ENCODE measurements at places on chromosomes 5 and 9. TPM values are rescaled to one million over a fixed set of nuclear protein-coding genes. Genes with fewer than 3 reads are reported as not detected.

DNA sequence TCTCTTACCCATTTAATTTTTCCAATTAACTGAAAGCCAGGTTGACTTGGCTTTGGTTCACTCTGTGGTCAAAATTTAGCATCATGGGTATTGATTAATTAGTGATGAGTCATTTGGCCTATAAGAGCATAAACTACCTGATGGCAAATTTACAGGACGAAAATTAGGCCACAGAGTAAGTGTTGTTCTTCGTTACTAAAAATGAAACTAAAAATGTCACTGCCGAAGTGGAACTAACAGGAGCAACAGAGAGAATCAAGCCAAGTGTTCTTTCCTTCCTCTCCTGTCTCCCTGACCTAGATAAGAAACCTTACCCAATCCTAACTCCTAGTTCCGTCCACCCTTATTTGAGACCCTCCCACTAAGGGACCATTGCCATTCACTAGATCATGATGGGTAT lies 176.9 kb downstream of the RAB3C start:
- DNase-seq = no peak

- no peak for DNase-seq
Observed at GRCh38 chr9:117763314-117763713, 59.1 kb downstream of the TLR4 start.

LRRTM2 gene
- polyA plus RNA-seq = 0.33 TPM

DNA sequence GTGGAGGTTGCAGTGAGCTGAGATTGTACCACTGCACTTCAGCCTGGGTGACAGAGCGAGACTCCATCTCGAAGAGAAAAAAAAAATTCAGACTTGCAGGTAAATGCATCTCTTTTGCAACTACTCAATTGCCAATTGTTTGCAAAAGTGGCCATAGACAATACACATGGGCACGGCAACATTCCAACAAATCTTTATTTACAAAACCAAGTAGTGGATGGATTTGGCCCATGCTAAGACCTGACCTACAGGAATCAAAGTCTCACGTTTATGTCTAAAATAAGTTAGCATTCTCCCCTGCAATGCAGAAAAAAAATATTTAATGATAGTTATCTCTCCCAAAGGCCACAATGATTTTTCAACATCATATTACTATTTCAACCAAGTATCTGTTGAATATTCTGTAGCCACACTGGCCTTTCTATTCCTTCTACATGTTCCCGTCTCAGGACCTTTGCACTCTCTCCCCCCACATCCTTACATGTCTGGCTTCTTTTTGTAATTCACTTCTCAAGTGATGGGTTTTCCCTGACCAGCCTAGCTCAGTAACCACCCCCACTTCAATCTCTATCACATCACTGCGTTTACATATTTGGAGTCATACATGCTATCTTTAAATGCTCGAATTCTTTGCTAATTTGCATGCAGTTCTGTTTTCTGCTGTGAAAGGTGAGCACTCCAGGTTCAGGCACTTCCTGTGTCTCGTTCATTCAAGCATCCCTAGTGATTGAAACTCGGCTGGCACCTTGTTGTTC lies 54.2 kb downstream of the FNBP1 start:
- no peak for DNase-seq

- DNase-seq = no peak
Observed at GRCh38 chr5:67149951-67150523, 46.6 kb downstream of the CD180 start.

LCNL1 gene
- polyA plus RNA-seq = 1.4 TPM

- no peak for DNase-seq
Observed at GRCh38 chr9:79604921-79605562, 33.3 kb downstream of the TLE4 start.

OLFML2A gene
- polyA plus RNA-seq = 22.3 TPM

DNA sequence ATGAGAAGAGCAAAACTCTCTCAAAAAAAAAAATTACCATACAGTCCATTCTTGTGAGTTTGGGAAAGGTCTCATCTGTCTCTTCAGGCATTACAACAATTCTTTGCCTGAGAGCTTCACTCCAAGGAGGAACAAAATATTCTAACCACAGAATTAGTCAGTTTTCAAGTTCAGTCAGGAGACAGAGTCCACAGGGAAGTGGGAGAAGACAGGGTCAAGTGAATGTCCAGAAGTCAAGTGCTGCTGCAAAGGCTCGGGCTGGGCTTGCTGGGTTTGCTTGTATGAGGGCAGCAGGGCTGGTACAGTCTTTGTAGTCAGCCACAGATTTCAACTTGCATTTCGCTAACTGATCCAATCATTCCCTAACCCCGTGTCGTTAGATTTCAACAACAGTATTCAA lies 17.6 kb upstream of the HEXB start:
- DNase-seq = peak; percentile 80

TBCA gene
- polyA plus RNA-seq = 237 TPM

GRCh38 chr9:34961574-34962490 lies 3.7 kb downstream of the PHF24 start:
- DNase-seq = peak; percentile 16

DNA sequence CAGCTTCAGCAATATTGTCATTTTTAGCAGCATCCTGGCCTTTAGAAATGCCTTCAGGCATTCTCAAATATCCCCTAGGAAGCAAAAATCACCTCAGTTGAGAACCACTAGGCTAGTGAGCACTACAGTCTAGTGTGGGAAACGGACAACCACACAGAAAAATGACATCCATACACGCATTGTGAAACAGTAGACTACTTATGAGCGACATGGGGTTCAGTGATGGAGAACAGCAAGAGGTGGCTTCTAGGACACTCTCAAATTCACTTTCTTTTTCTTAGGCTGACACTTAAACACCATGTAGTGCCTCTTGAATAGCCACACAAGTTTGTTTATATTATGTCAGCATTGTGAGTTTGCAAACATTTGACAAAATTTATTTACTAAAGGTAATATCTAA lies 203.0 kb downstream of the KDM4C start:
- no peak for DNase-seq

DNA sequence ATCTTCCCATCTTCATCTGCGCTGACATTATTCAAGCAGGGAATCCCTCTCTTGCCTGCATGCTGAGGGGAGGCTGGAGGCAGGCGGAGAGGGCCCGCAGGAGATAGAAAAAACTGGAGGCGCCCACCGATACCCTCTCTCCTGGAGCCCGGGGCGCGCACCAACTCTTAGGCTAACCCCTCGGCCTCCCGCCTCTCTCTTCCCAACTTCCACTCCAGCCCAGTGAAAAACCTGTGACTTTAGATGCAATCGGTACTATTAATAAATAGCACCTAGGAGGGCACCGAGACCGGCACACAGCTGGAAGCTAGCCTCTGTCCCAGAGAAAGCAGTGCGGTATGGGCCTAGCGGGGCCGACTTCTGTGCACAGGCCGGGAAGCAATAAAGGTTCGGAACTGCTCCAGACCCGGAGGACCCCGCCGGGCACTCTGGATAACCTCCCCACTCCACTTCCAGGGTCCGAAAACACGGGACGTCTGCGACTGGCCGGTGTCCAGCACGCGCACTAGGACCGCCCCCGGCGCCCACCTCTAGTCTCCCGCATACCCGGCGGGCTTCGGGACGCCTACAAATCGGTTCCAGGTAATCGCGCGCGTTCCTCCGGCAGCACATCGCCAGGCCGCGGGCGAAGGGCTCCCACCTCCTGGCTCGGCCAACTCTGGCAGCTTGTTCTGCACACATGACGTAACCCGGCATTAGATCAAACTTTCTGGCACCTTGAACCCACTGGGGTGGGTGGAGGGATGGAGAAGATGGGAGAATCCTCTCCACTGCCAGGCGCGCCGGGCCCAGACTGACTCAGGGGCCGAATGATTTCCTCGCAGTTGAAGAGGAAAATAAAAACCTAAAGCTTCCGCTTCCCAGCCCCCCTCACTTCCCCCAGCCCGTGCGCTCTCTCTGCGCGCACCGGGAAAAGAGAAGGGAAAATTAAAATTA lies 1.4 kb downstream of the EFNA5 start:
- DNase-seq = peak; percentile 45

DNA sequence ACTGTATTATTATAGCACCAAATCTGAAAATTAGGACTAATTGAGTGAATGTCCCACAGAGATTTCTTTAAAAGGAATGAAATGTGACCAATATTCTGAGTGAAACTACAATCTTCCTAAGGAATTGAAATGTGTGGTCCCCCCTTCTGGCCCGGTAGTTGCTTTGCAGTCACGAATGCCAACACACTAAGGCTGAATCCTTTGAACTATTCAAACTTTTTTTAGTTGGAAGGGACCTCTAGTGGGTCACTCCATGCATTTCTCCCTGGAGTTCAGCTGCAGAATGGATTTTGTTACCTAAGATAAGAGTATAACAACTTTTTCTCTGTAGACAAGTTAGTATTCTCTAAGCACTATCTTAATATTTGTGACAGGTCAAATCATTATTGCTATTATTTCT lies 2.8 kb downstream of the CDH6 start:
- peak; percentile 2 for DNase-seq

DNA sequence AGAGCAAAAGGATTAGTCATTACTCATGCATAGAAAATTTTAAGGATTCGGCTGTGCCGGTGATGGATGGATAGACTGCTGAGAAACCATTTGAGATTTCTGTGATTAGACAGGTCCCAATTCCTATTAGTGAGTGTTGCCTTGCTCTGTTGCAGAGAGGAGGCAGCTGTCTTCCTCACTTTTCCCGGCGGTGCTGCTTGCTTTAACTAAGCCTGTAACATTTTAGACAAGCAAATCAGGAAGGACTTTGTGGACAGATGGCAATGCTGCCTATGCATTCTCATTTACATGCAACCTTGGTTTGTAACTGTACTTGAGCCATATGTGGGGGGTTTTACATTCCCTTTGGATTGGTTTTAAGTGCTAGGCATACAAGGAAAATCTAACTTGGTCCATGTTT lies 1176.3 kb downstream of the CDH18 start:
- no peak for DNase-seq

DNA sequence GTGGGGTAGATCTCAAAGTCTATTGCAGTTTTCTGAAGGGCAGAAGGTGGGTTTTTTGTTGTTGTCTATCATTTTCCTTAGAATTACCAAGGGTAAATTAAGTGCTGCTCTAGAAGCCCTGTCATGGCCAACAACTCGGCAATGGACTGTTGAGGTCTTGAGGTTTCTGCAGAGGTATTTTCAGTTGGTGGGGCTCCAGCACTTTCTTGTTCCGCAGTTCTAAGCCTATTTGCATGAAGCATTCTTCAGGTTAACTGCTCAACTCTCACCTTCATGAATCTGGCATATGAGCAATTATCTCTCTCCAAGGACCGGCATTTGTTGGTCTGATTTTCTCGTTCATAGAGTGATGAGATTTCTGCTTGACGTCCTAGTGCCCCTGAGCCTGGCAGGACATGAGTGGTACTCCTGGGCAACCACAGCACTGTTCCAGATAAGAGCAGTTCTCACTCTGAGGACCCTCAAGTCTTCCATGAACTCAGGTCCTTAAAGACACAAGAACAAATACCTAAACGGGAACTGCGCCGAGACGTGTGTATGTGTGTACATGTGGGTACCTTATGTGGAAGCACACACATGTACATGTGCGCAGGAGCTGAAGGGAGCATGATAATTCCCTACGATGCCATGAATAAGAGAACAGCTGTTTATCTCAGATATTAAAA lies 544.5 kb downstream of the CSNK1G3 start:
- DNase-seq = no peak

NR2F1-AS1 gene
- 29.6 TPM for polyA plus RNA-seq

DNA sequence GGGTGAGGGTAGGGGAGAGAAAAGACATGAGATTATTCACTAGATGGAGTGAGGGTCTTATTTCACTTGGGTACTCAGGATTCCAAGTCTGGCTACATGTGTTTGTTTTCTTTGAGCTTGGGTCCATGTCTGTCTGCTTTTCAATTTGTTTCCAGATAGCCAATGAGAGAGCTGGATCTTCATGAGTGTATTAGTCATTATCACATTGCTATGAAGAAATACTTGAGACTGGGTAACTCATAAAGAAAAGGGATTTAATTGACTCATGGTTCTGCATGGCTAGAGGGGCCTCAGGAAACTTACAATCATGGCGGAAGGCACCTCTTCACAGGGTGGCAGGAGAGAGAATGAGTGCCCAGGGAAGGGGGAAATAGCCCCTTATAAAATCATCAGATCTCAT lies 196.8 kb upstream of the TRIM32 start:
- DNase-seq = peak; percentile 32

- DNase-seq = no peak
Observed at GRCh38 chr9:2972475-2972874, 128.6 kb upstream of the PUM3 start.

TRIM7 gene
- polyA plus RNA-seq = 4.7 TPM
